NCI-H774 (cell line): ENCODE measurements at places on chromosomes 11 and 22.

DNA sequence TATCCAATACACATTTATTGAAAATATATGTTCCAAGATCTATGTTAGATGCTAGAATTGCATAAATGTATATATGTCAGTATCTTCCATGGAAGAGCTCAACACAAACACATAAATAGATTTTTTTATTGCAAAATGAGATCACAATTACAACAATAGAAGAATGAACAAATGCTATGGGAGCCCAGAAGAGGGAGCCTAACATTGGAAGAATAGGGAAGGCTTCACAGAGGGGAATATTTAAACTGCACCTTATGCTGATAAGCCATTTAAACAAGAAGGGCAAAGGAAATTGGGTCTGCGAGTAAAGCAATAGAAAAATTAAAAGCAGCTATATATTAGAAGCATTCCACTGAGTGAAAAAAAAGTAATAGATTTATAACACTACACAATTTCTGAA is 96.1 kb upstream of the LRRC55 start:
- DNase-seq: no peak

GRCh38 chr22:40156001-40156516 is 21.7 kb upstream of the TNRC6B start:
- peak; percentile 50 for DNase-seq

DNA sequence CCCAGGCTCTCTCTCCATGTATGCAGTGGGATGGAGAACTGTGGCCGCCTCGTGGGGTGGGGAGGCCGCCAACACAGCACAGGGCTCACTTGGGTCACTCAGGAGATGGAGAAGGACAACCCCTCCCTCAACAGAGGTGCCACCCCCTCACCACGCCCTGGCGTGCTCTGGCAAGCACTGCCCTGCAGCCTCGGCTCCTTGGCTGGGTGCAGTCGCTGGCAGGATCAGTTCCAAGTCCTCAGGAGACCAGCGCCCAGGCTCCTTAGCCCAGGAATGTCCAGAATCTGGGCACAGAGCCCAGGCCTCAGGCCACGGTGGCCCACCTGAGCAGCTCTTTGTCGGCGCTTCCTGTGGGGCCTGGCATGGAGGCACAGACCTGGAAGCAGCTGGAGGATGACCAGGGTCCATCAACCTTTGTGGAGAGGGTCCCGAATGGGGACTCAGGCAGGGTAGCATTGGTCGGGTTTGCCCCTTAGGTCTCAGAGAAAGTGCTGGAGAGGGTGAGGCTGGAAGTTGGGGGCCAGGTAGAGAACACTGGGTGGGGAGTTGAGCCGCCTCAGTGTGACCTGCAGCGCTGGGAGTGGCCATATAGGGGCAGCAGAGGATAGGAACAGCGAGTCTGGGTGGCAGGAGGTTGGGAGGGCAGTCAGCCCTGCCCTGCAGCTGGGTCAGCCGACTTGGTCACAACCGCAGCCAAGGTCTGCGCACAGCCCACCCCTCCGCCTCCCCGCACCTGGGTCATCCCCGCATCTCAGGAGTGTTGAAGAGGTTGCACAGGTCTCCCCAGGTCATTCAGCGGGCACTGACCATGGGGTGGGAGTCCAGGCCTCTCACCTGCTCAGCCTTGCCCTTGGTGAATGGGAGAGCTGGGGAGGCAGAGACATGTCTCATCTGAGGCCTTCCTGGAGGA is 8.2 kb downstream of the SUSD2 start:
- peak; percentile 10 for DNase-seq

- no peak for DNase-seq
Observed at GRCh38 chr11:14259878-14260277, 99.1 kb downstream of the RRAS2 start.

GRCh38 chr11:10021563-10021962 is 272.5 kb downstream of the SBF2 start:
- no peak for DNase-seq

DNA sequence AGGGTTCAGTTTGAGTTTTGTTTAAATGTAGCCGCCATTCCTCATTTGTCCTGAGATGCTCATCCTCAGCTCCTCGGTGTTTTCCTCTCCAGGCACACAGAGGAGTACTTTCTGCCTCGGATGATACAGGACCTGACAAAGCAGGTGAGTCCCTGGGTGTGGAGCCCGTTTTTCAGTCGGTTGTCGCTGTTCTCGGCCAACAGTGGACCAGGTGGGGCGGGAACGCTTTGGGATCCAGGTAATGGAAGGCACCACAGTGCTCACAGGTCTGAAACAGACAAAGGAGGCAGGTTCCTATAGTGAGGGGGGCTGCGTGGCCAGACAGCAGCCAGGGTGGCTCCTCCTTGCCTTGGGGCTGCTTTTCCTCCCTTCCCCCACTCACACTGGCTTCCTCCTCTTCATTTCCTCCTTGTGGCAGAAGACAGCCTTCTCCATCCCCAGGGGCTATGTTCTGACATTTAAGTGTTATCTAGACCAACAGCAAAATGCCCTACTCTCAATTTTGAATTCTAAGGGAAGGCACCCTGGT is 19.4 kb downstream of the NADSYN1 start:
- DNase-seq: no peak

DNA sequence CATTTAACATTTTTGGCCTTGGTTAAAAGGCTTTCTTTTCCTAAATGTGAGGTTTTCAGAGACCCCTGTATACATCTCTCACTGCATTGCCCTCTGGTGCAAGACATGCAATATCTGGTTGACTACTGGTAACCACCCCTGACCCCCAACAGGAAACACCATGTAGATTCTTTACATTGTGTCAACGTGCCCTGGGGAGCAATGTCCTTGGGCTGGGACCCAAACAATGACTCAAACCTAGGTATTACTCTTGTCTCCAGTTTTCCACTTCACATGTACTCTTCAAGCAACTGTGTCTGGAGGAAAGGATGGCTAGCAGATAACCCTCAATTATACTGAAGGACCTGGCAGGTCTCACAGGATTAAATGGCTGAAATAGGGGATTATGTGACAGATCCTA is 1.1 kb upstream of the GPR83 start:
- no peak for DNase-seq

DNA sequence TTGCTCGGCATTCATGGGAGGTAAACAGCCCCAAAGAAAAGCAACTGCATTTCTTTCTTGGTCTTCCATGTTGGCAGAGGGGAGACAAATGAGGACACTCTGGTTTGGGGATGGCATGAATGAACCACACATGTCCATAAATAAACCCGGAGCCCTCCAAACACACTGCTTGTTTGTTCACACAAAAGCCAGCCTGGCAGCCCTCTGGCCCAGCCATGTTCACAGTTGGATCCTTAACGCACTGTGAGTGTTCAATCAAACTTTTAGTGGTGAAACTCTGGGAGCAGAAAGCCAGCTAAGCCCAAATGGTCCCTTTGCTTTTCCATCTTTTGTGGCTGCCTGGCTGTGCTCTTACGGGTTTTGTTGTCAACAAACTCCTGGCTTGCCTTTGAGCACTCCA is 336.8 kb downstream of the CADM1 start:
- DNase-seq: no peak

- no peak for DNase-seq
Observed at GRCh38 chr22:38240734-38241252, 32.0 kb downstream of the TMEM184B start.

GRCh38 chr11:94046796-94047195 is 25.6 kb downstream of the HEPHL1 start:
- no peak for DNase-seq
